ENCODE measurements at places on chromosomes 6 and 20.
A peak's percentile ranks its signal among the peaks of the same experiment; 100 is the strongest.

- DNase-seq = no peak
These were observed 975.8 kb upstream of the DEFB115 start for GRCh38 chr20:30281584-30282197.

DNA sequence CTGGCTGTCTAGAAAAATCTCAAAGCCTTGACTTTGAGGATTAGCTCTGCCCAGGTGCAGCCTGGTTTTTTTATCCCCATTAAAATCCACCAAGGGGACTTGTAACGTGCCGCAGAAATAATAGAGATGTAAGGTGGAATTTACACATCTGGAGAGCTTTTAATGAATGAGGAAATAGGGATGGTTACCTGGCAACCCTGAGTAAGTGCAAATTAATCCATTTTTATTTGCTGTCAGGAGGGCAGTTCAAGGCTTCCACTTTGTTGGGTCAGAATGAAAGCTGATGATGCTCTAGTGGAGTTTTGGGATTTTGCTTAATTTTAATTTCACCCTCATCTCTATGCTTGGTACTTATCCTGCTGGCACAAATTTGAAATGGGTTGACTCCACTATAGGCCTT, 163.4 kb upstream of the CEP162 start:
- no peak for DNase-seq

GRCh38 chr6:47455533-47456209, 21.9 kb upstream of the CD2AP start:
- no peak for DNase-seq

GRCh38 chr6:54053881-54054391, 57.3 kb upstream of the MLIP start:
- DNase-seq = no peak

GRCh38 chr6:13711324-13711732, 307 bp downstream of the RANBP9 start:
- no peak for DNase-seq

DNA sequence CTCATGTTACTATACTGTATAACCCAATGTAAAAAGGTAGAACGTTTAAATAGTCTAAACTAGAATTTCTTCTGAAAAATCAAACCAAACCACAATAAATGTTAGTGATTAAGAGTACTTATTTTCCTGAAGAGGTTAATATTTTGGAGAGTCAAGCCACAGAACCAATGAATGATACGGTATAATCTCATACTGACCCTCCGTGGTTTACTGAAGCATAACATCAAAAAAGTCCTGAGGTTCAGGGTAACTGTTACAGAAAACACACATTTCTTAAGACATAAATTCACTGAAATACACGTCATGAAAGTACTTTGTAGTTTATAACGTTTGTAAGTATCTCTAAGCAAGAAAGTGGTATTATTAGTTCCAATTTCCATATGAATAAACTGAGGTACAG, 28.9 kb downstream of the ESF1 start:
- no peak for DNase-seq

- DNase-seq = peak; percentile 49
These were observed 15.8 kb upstream of the LIN28B start for GRCh38 chr6:104940893-104941728.

DNA sequence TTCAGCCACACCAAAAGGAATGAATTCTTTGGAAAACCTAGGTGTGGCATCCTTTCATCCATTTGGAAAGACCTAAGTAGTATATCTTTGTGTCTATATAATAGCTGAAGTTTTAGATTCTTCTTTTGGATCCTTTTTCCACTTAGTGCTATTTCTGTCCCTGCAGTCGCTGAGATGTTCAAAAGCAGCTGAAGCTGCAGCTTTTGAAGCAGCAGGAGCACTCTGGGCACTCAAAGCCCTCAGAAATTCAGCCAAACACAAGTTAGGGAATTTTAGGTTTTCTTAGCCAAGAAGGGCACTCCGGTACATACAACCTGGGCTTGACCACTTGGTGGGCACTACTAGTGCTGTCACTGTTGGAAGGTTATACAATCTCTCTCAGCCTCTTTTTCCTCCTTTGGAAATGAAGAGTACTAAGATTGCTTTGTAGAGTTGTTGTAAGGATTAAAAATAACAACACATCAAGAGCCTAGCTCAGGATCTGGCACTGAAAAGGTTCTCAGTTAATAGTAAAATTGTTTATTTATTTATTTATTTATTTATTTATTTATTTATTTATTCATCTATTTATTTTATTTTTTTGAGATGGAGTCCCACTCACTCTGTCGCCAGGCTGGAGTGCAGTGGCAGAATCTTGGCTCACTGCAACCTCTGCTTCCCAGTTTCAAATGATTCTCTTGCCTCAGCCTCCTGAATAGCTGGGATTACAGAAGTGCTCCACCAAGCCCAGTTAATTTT, 71.9 kb upstream of the SLC22A16 start:
- DNase-seq = no peak

- DNase-seq = no peak
These were observed 74.0 kb upstream of the MYL9 start for GRCh38 chr20:36467076-36467999.

- no peak for DNase-seq
These were observed 59.2 kb upstream of the TINAG start for GRCh38 chr6:54248994-54249393.

GRCh38 chr6:64811119-64811518, 895.9 kb downstream of the EYS start:
- no peak for DNase-seq

All from activated naive CD4-positive, alpha-beta T cell treated with anti-CD3 and anti-CD28 coated beads, Interleukin-2, amount 50 U/mL, for 72 hours (primary cell).